ENCODE measurements at places on chromosomes 7 and 10. TPM values are rescaled to one million over a fixed set of nuclear protein-coding genes. Genes with fewer than 3 reads are reported as not detected.

- no peaks in the 10 kb centered on the region for H3K27me3 ChIP-seq
- H3K4me3 ChIP-seq = peak overlapping the region; percentile 95
- peak; percentile 53 for DNase-seq
- peak overlapping the region; percentile 91 for H3K27ac ChIP-seq
- no peaks in the 10 kb centered on the region for H3K36me3 ChIP-seq
- H3K4me1 ChIP-seq = peaks cover 15% of the 10 kb centered on the region
Measured at GRCh38 chr7:140231771-140232491, 55.1 kb upstream of the KDM7A start.

AQP1 gene
- polyA plus RNA-seq = not detected

DNA sequence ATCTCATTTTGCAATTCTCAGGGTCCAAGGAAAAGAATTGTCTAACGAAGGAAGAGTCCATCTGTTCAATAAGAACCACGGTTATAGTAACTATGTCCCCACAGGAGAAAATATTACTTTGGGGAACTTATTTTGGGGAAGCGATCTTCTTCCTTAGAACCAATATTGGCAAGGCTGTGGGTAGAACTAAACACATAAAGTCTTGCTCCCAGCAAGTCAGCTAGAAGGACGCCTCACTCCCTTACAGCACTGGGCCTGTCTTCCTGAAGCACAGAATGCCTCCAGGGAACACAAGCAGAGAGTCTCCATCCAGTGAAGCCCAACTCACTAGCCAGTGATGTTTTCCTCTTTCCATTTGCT lies 30.2 kb downstream of the C10orf71 start:
- H3K4me3 ChIP-seq = no peak overlapping the region
- H3K4me1 ChIP-seq = no peaks in the 10 kb centered on the region
- no peaks in the 10 kb centered on the region for H3K36me3 ChIP-seq
- H3K27me3 ChIP-seq = no peaks in the 10 kb centered on the region
- no peak overlapping the region for H3K27ac ChIP-seq
- no peak for DNase-seq

DNA sequence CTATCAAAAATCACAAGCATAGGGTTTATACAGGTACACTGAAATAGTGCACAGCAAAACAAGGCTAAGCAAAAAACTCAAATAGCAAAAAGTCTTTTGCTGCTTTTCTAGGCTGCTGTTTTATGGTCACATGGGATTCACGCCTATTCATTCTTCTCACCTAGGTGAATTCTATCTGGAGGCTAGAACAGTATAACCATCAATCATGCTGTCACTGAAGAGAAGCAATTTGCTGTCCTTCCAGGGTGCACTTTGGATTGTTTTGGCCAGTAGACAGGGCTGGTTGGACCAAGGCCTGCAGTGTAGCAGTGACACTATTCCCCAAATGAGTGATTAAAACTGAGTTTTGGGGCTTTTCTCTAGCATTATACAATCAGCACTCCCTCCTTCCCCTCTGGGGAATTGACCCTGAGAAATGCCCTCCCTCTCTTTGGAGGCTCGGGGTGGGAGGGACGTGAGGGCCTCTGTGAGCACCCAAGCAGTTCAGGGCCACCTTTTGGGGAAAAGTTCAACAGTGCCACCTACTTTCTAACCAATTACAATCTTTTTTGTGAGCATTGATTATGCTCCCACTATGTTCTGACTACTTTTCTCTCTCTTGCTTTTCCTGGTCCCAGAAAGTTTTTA lies 16.2 kb upstream of the SND1 start:
- no peak overlapping the region for H3K4me3 ChIP-seq
- H3K4me1 ChIP-seq = no peaks in the 10 kb centered on the region
- DNase-seq = no peak
- H3K27me3 ChIP-seq = no peaks in the 10 kb centered on the region

KLF14 gene
- not detected for polyA plus RNA-seq

TASOR2 gene
- polyA plus RNA-seq = 18.1 TPM

GRCh38 chr10:67923551-67923950 lies 39.1 kb downstream of the SIRT1 start:
- H3K4me1 ChIP-seq = no peaks in the 10 kb centered on the region
- no peak overlapping the region for H3K27ac ChIP-seq
- no peaks in the 10 kb centered on the region for H3K36me3 ChIP-seq
- no peak for DNase-seq
- H3K27me3 ChIP-seq = no peaks in the 10 kb centered on the region
- H3K4me3 ChIP-seq = no peak overlapping the region

Data from naive thymus-derived CD4-positive, alpha-beta T cell (primary cell).